Fibroblast of pulmonary artery (primary cell): ENCODE measurements at places on chromosomes 13 and 19.

- DNase-seq = no peak
Measured at GRCh38 chr13:22960827-22961226, 220.0 kb upstream of the SGCG start.

DNA sequence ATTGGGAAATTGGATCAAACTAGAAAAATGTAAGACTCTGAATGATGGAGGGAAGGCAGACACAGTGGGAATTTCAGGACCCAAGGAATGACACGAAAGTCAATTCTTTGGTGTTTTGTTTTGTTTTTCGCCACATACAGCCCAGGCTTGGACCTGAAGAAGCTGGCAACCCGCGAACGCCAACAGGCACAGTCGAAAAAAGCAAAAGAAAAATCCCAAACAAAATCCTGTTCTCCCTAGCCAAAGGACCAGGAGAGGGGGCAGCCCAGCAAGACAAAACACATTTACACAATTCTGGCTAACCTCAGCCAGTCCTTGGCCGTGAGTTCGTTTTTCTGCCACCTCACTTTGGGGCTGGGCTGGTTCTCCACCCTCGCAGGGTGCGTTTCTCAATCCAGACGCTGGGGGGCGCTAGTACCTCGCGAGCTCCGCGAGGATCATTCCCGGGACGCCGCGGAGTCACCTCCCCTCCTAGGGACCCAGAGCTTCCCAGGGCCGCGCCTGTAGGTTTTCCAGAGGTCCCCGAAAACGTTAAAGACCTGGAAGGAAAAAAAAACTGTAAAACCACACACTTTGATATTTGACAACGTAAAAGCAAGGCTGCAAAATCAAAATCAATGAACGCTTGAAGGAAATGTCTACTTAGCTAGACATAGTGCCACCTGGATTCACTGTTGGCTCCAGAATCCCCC is 34.9 kb upstream of the TPM4 start:
- DNase-seq = peak; percentile 69

GRCh38 chr13:23087880-23088279 is 92.9 kb upstream of the SGCG start:
- DNase-seq = peak; percentile 39

GRCh38 chr19:38852231-38853044 is 2.7 kb upstream of the HNRNPL start:
- DNase-seq = peak; percentile 52

DNA sequence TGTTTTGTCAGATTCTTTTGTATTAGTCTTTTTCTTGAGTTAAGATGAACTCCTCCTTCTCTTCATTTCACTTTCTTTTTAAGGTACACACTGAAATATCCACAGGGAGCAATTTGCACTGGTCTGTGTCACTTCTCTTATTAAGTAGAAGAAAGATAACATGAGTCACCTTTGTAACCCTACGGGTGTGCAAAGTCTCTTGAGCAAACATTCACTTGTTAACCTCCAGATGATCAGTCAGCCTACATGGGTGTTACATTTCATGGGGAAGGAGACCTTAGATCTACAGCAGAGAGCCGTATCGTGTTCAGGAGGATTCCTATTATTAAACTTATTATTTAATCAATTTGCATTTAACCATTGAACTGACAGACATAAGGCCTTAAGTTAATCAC is 5.1 kb downstream of the ZNF507 start:
- no peak for DNase-seq

DNA sequence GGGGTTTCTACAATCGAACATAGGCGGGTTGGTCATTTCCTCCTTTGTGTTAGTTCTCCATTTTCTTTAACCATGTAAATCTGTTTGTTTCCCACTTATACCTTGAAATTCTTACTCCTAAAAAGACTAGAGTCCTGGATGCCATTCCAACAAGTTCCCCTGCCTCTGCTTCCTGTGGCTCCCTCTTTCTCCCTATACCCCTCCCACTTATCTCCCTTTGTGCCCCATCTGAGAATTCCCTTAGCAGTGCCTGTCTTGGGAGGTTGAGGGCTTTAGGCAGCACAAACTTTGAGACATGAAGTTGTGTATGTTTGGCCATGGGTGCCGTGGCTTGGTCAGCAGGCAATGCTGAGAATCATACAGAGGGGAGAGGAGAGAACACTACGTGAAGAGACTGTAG is 176.4 kb downstream of the RGCC start:
- DNase-seq = no peak

- DNase-seq = no peak
Measured at GRCh38 chr13:38944219-38944618, 46.4 kb downstream of the STOML3 start.

GRCh38 chr13:105773863-105774538 is 761.5 kb downstream of the EFNB2 start:
- DNase-seq = peak; percentile 21

DNA sequence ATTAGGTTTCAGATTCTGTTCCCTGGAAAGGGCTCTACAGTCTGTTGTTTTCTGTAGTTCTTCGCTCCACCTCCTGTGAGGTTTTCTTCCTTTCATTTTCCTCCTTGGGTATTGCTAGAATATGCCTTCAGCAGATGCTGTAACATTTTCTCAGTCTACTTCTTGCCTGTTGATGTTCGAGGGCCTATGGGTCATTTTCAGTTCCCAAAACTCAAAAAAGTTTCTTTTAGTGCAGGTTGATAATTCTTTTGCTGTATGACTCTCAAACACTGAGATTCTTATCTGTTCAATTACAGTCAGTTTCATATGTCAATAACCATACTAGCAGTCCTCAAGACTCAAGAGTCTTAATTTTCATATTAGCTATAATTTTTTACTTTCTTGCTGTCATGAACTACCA is 268.3 kb downstream of the RFC3 start:
- DNase-seq = no peak
